ENCODE measurements at places on chromosomes 4 and X. TPM values are rescaled to one million over a fixed set of nuclear protein-coding genes. Genes with fewer than 3 reads are reported as not detected.

GRCh38 chrX:118978451-118978850 lies 4.0 kb downstream of the LONRF3 start:
- no peak for DNase-seq

DNA sequence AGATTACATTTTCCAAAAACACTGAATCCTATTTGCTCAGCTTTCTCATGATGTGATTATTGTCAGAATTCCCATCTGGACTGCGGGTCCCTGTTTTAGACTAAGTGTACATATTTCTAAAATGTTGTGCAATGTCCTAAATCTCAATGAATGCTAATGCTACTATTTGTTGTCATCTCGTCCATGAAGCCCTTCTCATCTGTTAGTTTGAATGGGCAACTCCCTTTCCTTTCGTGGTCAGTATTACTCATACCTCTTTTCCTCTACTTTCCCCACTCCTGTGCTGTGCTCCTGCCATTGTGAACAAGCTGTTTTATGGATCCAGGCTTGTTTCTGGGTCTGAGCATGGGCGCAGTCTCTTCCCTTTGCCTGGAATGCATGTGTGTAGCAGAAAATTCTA lies 91.0 kb downstream of the MID1 start:
- no peak for DNase-seq

GRCh38 chrX:133747196-133747595 lies 238.2 kb downstream of the GPC3 start:
- DNase-seq: no peak

GRCh38 chr4:25863347-25863784 lies 578 bp upstream of the SEL1L3 start:
- DNase-seq: peak; percentile 81

DNA sequence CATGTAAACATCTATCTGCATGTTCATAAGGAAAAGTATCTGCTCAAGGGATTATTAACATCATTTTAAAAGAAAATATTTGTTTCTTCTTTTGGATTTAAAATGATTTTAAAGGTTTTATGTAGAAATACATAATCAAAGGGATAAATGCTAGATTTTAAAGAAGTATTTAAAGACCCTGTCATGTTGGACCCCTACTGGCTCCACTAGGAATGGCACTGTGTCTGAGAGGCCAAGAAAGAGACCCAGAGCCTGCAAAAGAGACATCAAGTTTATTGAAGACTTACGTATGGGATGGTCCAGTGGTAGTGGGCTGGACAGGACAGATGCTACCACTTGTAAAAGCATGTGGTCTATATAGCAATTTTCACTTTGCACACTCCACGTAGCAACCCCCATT lies 78.7 kb upstream of the PCDH18 start:
- no peak for DNase-seq

- no peak for DNase-seq
These were observed 60.5 kb downstream of the TMA16 start for GRCh38 chr4:163554870-163555465.

- no peak for DNase-seq
These were observed 354.7 kb upstream of the PITX2 start for GRCh38 chr4:110977554-110977953.

DNA sequence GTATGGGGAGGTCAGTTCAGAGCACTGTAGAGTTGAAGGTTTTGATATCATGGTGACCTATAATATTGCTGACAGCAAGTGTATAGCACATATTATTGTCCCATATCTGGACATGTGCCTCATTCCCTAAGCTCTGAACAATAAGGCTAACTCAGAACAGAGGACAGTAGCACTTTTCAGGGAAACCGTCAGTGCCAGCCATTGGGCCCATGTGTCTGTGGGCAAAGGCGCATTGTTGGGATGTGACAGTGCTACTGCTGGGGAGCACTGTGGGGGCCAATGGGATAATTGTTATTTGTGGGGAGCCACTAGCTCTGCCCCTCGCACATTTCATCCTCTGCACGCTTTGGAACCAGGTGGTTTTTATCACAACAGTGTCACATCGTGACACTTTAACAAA lies 136.2 kb downstream of the ELOVL6 start:
- DNase-seq: no peak

DNA sequence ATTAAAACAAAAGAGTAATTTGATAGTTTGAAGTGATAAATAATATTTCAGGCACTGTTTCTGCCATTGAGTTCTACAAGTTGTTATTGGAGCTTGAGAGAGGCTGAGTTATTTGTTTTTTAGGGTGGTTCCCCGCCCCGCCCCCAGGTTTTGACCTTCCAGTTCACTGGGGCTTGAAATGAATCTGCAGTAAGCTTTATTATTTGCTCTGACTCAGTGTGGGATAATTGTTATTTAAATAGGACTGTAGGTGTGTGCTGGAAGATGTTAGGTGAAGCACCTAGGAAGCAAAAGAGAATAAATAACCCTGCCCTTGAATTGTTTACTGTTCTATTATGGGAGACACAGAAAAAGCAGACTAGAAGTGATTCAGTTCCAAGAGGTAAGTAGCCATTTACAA lies 81.2 kb upstream of the KCNIP4 start:
- DNase-seq: no peak

DNA sequence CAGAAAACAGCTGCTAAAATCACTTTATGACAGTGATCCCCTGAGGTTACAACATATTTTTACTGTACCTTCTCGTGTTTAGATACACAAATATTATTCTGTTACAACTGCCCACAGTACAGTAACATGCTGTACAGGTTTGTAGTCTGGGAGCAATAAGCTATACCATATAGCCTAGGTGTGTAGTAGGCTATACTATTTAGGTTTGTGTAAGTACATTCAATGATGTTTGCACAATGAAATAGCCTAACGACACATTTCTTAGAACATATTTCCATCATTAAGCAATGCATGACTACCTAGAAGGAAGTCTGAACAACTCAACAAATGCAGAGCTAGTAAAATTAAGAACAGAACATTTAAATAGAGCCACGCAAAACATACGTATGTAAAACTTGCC lies 112.7 kb downstream of the ZAR1 start:
- DNase-seq: no peak

DNA sequence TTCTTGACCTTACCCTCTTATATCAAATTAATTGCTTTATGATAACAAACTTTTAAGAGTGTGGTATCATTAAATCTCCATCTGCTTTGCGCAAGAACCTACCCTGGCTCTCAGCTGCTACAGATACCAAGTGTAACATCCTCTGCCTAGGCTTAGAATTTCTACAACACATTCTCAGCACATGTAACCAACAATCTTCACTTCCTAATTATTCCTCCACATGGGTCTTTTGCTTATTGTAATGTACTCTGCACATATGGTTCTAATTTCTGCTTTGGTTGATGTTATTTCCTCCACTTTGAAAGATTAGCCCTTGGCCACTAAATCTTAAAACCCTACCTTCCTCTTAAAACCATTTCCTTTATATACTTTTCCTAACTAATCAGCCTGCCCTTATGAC lies 242.4 kb downstream of the ARHGAP24 start:
- DNase-seq: no peak

DNA sequence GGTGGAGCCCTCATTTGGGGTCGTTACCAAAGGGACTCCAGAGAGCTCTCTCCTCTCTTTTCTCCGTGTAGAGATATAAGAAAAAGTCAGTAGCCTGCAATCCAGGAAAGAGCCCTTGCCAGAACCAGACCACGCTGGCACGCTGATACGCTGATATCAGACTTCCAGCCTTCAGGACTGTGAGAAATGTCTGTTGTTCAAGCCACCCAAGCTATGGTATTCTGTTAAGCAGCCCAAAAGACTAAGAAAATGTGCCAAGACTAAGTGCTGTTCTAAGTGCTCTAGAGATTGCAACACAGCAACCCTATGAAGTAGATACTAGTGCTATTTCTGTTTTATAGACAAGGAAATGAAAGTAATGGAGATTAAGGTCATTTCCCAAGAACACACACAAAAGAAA lies 205.7 kb downstream of the CAMK2D start:
- DNase-seq: peak; percentile 68

- no peak for DNase-seq
These were observed 67.4 kb upstream of the INPP4B start for GRCh38 chr4:142913461-142914030.

DNA sequence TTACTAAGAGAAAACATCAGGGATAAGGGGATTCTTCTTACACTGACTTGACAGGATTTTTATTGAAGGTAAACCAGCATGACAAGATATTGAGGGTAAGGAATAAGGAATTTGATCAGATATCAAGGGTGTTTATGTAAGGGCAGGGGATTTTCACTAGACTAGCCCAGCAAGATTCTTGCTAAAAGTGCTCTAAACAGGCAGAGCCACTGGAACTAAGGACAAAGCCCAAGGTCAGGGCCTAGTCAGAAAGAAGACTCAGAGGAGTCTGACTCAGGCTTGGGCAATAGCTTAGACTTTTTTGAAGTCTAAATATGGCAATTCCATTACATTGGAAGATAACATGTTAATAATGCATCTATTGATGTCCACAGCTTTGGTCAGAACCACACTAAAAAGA lies 6.5 kb upstream of the GLRA3 start:
- DNase-seq: no peak

DNA sequence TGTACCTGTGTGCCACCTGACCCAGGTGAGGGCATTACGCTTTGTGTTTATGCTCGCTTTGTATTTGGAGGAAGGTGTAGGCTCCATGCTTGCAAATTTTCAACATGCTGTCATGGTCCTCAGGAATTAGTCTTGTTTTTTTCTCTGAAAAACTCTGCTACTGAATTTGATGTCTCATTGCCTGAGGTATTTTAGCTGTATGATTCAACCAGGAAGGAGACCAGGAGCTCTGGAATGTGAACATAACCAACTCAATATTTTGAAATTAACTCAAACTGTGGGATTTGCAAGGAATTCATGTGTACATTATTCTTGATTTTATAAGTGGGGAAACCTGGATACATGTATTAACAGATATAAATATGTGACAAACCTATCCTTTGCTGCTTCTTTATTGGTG lies 134.1 kb downstream of the SLC4A4 start:
- no peak for DNase-seq

GRCh38 chrX:41758401-41758800 lies 34.4 kb downstream of the GPR82 start:
- no peak for DNase-seq

DNA sequence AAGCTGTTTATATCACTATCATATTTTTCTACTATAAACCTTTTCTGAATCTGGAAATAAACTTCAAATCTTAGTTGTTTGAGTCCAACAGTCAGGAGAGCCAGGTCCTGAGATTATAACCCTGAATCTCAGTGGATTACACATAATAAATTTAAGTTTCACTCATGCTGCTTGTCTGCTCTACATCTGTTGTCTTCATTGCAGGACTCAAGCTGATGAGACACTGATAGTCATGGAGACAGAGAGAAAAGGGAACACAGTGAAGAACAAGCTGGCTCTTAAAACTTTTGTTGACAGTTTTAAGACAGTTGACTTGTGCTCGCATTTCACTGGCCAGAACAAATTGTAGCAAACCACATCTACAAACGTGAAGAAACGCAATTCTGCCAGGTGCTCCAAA lies 327.0 kb upstream of the CTSO start:
- no peak for DNase-seq

GRCh38 chr4:21697583-21697982 lies 251.0 kb downstream of the KCNIP4 start:
- DNase-seq: no peak

- peak; percentile 51 for DNase-seq
These were observed at the start of gene KCNIP4 for GRCh38 chr4:21948347-21949072. KCNIP4 (minus strand) TSS chr4:21948772.

- DNase-seq: no peak
These were observed 117.0 kb downstream of the RNF150 start for GRCh38 chr4:141016117-141016798.

DNA sequence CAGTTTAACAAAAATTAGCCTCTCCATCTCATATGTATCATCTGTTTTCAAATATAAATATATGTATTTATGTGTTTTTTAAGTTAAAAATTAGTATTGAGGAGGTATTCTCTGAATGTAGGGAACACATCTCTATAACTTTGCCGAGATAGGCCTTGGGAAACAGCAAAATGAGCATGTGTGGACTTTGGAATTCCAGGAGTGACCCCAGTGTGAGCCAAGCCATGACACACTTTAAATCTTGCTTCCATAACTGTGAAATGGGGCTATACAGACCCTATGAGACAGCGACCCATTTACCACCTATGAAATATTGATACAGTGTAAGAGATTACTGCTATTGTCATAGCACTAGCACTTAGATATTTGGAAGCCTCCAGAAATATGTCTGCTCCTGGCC lies 58.8 kb downstream of the FRMPD4 start:
- no peak for DNase-seq

GRCh38 chrX:75522565-75523431 lies at the start of gene ZDHHC15:
ZDHHC15 (minus strand) TSS chrX:75523037; CDS start chrX:75523024, 13 bp downstream.
- peak; percentile 83 for DNase-seq

GRCh38 chr4:120293341-120293740 lies 226.7 kb upstream of the MAD2L1 start:
- DNase-seq: no peak

DNA sequence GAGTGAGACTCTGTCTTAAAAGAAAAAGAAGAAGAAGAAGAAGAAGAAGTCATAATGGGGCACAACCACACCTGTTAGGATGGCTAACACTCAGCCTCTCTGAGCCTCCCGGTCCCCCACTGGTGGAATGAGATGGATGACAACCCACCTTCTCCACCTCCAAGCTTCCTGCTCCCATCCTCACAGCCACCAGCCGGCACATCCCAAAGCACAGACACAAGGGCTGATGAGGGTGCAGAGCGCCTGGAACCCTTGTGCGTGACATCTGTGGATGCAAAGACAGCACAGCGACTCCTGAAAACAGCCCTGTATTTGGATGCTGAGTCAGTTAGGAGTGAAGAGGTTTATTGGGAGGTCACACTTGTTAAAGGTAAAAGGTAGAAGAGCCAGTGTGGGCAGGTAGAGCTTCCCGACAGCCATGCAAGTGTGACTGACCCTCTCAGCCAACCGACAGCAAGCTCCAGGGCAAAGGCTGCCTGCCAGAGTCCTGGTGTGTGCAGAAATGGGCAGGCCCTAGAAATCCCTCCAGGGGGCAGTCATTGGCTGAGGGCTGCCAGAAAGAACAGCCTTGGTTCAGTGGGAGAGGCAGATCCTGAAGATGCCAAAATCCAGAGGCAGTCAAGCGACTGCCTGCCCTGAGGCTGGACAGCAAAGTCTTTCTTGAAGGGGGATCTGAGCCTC lies 26.6 kb upstream of the MAN2B2 start:
- DNase-seq: no peak

The SHISA3 gene
- total RNA-seq: 5.8 TPM

The PPBP gene
- total RNA-seq: 3.4 TPM

The ADH7 gene
- total RNA-seq: not detected

The HDAC8 gene
- 27.0 TPM for total RNA-seq

The DMRTC1 gene
- 0.61 TPM for total RNA-seq

The FAT4 gene
- 17.9 TPM for total RNA-seq

The BEX1 gene
- total RNA-seq: 1.0 TPM

The ADAMTS3 gene
- 3.6 TPM for total RNA-seq

The TLR10 gene
- 0.78 TPM for total RNA-seq

The MAGEB2 gene
- not detected for total RNA-seq

All from upper lobe of right lung (tissue), 1 donor.